Activated CD8-positive, alpha-beta memory T cell treated with anti-CD3 and anti-CD28 coated beads for 4 hours (primary cell): ENCODE measurements at places on chromosomes 11 and 22.

DNA sequence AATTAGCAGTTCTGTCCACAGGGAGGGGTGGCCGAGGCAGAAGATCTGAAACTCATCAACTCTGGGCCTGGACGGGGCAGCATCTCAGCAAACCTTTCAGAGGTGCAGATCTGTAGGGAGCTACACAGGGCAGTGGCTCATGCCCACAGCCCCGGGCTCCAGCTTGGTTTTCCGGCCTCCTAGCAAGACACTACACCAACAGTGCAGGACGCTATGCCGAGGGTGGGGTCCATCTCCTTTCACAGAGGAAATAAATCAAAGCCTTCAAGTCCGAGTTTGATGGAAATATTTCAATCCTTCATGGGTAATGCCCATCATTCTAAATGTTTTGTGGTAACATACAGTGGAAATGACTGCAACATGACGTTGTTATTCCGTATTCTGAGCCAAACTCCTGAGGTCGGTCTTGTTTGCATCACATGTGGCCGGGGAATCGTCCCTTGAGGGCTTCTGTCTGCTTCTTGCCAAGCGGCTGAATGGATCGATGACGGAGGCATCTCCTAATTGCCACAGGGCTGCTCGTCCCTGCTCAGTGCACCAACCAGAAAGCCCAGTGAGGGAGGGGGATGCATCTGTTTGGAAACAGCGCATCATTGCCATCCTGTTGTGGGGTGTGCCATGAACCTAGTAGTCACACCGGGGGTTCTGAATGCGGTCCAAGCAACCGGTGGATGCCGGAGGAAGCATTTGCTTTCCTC lies 30.0 kb downstream of the LINC01488 start:
- DNase-seq = no peak

GRCh38 chr11:65206441-65206841 lies 24.7 kb downstream of the CAPN1 start:
- no peak for DNase-seq

DNA sequence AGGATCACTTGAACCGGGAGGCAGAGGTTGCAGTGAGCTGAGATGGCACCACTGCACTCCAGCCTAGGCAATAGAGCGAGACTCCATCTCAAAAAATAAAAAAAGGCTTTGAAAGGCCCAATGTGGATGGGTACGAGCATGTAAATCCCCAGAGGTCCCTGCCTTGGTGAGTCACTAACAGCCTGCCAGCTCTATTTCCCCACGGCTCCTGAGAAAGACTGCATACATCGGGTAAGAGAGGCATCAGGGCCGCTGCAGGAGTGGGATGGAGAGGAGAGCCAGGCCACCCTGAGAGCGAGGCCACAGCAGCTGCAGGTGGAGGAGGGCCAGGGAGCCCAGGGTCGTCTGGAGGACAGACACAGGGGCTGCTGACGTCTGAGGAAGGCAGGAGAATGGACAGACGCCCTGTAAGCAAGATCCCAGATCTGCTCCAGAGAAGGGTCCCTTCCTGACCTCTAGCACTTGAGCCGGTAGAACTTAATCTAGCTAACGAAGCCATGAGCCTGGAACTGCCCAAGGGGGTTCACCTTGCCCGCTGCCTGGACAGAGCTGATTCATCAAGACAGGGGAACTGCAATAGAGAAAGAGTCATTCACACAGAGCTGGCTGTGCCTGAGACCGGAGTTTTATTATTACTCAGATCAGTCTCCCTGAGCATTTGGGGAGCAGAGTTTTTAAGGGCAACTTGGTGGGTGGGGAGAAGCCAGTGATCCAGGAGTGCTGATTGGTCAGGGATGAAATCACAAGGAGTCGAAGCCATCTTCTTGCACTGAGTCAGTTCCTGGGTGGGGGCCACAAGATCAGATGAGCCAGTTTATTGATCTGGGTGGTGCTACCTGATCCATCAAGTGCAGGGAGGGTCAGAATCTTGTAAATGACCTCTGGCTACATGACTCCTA lies 5.1 kb upstream of the KRTAP5-9 start:
- no peak for DNase-seq

- no peak for DNase-seq
Observed at GRCh38 chr11:115921986-115922385, 417.8 kb upstream of the CADM1 start.

- no peak for DNase-seq
Observed at GRCh38 chr11:130189492-130190210, 30.1 kb downstream of the ST14 start.

GRCh38 chr11:115676768-115677167 lies 172.6 kb upstream of the CADM1 start:
- no peak for DNase-seq

- DNase-seq = no peak
Observed at GRCh38 chr11:129190087-129190486, 2.0 kb downstream of the ARHGAP32 start.
